ENCODE measurements at places on chromosomes 16 and 17. TPM values are rescaled to one million over a fixed set of nuclear protein-coding genes. Genes with fewer than 3 reads are reported as not detected.

ABCA6 gene
- 8.2 TPM for polyA plus RNA-seq

GRCh38 chr16:78770353-78771091 lies 671.1 kb downstream of the WWOX start:
- H3K36me3 ChIP-seq, result no peaks in the 10 kb centered on the region
- no peaks in the 10 kb centered on the region for H3K27me3 ChIP-seq
- no peak for DNase-seq
- H3K4me1 ChIP-seq, result no peaks in the 10 kb centered on the region

DNA sequence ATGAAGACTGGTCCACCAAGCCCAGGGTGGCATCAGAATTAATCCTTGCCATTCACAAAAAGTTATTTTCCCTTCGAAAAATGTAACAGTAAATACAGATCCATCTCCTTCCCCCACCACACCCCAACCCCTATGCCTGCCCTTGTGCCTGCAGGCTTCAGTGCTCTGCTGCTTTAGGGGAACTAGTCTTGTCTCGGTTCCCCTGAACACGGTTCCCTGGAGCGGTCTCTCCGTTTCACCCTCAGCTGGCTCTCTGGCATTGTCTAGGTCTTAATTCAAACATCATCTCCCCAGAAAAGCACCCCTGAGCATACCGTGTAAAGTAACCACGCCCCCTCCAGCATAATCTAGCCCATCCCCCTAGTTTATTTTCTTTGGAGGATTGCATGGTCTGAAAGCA lies 25.8 kb downstream of the EMP2 start:
- H3K4me1 ChIP-seq, result peaks cover 13% of the 10 kb centered on the region
- no peaks in the 10 kb centered on the region for H3K27me3 ChIP-seq
- H3K27ac ChIP-seq, result no peak overlapping the region
- H3K4me3 ChIP-seq, result no peak overlapping the region
- DNase-seq, result no peak
- no peaks in the 10 kb centered on the region for H3K36me3 ChIP-seq

GRCh38 chr16:381012-381788 lies 578 bp downstream of the PGAP6 start:
- no peaks in the 10 kb centered on the region for H3K27me3 ChIP-seq
- peaks cover 16% of the 10 kb centered on the region for H3K36me3 ChIP-seq
- H3K4me1 ChIP-seq, result peaks cover 20% of the 10 kb centered on the region
- DNase-seq, result no peak
- H3K27ac ChIP-seq, result no peak overlapping the region

DNA sequence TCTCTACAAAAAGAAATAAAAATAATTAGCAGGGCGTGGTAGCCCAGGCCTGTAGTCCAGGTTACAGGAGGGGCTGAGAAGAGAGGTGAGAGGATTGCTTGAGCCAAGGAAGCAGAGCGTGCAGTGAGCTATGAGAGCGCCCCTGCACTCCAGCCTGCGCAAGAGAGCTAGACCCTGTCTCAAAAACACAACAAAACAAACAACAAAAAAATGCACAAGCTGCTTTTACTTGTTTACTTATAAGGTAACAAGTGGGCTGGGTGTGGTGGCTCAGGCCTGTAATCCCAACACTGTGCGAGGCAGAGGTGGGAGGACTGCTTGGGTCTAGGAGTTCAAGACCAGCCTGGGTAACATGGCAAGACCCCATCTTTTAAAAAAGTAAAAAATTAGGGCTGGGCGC lies 1.7 kb downstream of the CYTH1 start:
- DNase-seq, result no peak
- no peaks in the 10 kb centered on the region for H3K27me3 ChIP-seq
- H3K4me1 ChIP-seq, result peaks cover 4% of the 10 kb centered on the region
- no peak overlapping the region for H3K4me3 ChIP-seq
- H3K36me3 ChIP-seq, result no peaks in the 10 kb centered on the region
- no peak overlapping the region for H3K27ac ChIP-seq

CACNA1H gene
- 0.03 TPM for polyA plus RNA-seq

LRRC46 gene
- 0.13 TPM for polyA plus RNA-seq

DNA sequence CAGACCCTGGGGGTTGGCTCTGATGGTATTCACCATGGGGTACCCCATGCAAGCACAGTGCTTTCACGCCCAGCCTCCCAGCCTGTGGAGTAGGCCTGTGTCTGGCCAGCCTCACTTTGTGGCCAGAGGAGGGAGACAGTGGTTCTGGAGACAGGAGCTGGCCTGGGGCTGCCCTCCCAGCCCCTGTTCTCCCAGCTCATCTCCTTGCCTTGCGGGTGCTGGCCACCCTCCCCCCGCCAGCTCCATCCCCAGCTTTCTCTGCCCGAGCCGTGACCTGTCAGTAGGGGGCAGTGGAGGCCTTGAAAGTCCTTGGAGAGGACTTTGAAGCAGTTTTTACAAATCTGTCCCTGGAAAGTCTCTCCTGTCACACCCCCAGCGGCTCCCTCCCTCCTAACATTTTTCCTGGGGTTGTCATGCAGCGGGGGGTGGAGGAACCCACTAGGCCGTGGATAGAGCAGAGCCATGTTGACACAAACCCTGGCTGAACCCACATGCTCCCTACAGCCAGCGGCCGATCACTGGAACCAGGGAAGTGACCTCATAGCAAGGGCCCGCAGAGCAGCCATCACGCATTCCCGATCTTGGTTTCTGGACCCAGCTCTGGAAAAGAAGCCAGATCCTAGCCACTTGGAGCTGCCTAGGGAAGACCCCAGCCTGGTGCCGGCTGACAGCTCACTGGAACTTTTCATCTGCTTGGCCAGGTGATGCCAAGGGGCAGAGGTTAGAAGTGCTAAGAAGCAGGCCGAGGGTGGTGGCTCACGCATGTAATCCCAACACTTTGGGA lies 289.4 kb downstream of the SEC14L1 start:
- H3K4me3 ChIP-seq, result no peak overlapping the region
- H3K4me1 ChIP-seq, result peaks cover 24% of the 10 kb centered on the region
- no peaks in the 10 kb centered on the region for H3K27me3 ChIP-seq
- DNase-seq, result peak; percentile 92

DNA sequence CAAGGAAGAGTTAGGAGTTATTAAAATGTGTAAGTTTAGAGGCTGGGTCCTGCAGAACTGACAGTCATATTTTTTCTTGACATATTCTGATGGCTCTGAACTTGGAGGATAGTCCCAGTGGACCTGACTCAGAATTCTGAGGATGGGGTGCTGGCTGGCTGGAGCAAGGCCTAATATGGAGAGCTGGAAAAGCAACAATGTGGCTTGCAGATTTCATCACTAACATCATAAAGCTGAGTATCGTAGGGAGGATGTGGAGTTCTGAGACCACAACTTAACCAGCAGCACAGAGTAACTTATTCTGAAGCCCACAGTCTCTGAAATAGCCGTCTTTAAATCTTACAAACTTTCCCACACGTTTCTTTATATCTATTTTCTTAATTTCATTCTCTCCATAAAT lies 2.3 kb downstream of the KRTAP1-5 start:
- no peak overlapping the region for H3K4me3 ChIP-seq
- DNase-seq, result no peak
- no peaks in the 10 kb centered on the region for H3K36me3 ChIP-seq
- H3K27me3 ChIP-seq, result peaks cover 2% of the 10 kb centered on the region

RFWD3 gene
- 27.8 TPM for polyA plus RNA-seq

- no peaks in the 10 kb centered on the region for H3K27me3 ChIP-seq
- H3K27ac ChIP-seq, result no peak overlapping the region
- no peak for DNase-seq
- H3K4me3 ChIP-seq, result no peak overlapping the region
- H3K36me3 ChIP-seq, result no peaks in the 10 kb centered on the region
Measured at GRCh38 chr17:5135726-5136579, 20.1 kb downstream of the USP6 start.

GRCh38 chr17:83069931-83070742 lies 9.3 kb upstream of the METRNL start:
- H3K36me3 ChIP-seq, result no peaks in the 10 kb centered on the region
- peaks cover 8% of the 10 kb centered on the region for H3K4me1 ChIP-seq
- no peak overlapping the region for H3K27ac ChIP-seq
- no peak overlapping the region for H3K4me3 ChIP-seq
- no peaks in the 10 kb centered on the region for H3K27me3 ChIP-seq

DNA sequence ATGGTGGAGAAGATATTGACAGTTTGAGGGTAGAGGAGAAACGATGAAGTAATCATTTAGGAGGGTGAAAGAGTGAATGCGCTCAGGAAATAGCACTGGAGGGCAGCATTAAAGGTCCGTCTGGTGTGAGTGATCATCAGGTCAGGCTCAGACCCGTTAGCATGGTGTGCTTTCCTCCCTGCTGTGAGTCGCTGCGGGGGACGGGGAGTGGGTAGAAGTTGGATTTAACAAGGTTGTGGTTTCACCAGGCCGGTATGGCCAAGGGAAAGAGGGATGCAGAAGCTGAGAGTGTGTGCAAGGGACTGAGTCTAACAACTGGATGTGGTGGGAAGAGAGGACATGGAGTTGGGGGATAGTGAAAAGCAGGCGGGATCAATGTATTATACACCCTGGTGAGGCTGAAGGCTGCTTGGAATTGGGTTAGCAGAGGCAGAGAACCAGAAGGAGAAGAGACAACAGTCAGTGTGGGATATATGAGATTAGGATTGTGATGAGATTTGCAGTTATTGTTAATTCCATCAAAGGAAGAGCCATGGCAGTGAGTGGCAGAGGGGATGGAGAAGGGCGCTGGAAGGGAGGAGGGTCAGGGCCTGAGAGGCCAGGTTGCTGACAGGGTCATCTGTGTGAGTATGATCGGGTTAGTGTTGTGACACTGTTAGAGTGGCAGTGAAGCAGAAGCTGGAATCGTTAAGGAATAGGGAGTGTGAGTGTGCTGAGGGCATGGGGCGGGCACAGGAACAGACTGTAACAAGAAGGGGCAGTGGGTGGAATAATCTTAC lies 59.0 kb upstream of the TBX2 start:
- peaks cover 4% of the 10 kb centered on the region for H3K27me3 ChIP-seq
- peaks cover 7% of the 10 kb centered on the region for H3K4me1 ChIP-seq
- H3K27ac ChIP-seq, result no peak overlapping the region
- no peaks in the 10 kb centered on the region for H3K36me3 ChIP-seq

DNA sequence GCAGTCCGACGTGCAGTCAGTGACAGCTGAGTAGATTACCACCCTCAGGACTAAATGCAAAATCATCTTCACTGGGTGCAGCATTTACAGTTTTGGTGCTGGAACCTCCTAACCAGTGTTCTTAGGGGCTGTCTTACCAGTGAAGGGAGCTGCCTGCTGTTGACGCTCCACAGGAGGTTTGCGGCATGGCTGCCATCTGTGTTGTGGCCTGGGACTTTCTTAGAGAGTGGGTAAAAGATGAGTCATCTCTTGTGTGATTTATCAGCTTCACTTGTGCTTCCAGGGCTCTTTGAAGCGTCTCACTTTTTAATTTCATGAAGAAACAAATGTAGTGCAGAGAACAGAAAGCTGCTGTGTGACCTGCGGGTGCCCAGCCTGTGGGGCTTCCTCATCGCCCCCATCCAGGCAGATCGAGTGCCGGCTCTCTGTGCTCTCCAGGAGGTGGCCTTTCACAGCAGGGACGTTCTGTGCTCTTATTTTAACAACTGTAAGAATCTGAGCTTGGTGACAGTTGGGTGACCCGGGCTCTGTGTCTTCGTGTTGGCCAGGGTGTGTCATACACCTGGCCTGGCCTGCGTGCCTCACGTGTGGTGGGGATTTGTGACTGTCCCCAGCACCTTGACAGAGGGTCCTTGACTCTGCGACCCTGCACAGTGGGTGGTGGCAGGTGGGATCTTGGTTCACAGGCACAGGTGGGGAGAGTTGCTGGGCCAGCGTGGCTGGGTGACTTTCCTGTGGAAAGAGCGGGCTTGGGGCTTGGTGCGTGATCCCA lies 24.3 kb upstream of the ZNF750 start:
- H3K4me3 ChIP-seq, result no peak overlapping the region
- no peak overlapping the region for H3K27ac ChIP-seq

GRCh38 chr17:29119265-29119664 lies 60.9 kb downstream of the MYO18A start:
- H3K4me3 ChIP-seq, result no peak overlapping the region
- no peak overlapping the region for H3K27ac ChIP-seq
- no peaks in the 10 kb centered on the region for H3K4me1 ChIP-seq
- no peak for DNase-seq
- no peaks in the 10 kb centered on the region for H3K27me3 ChIP-seq

- no peak overlapping the region for H3K27ac ChIP-seq
- no peaks in the 10 kb centered on the region for H3K27me3 ChIP-seq
Measured at GRCh38 chr16:13553453-13553985, 366.4 kb upstream of the ERCC4 start.

DNA sequence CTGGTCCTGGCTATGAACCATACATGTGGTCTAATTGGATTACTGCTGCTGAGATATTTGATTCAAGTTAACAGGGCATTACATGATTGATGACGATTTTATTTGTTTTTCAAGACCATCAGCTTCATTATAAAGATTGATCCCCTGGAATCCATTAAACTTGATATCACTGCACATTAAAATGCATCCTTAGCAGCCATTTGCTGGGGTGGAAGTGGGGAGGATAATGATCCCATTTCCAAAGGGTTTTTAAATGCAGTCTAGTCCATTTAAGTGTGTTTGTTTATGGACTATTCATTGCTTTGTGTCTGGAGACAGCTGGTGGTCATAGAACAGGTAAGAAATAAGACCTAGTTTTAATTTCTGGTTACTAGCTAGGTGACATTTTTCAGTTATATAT lies 40.9 kb downstream of the ADAMTS18 start:
- no peaks in the 10 kb centered on the region for H3K27me3 ChIP-seq
- peaks cover 2% of the 10 kb centered on the region for H3K36me3 ChIP-seq
- peaks cover 6% of the 10 kb centered on the region for H3K4me1 ChIP-seq
- H3K27ac ChIP-seq, result no peak overlapping the region

SLC6A4 gene
- polyA plus RNA-seq, result 0.18 TPM

- no peak overlapping the region for H3K4me3 ChIP-seq
- H3K27me3 ChIP-seq, result no peaks in the 10 kb centered on the region
- H3K36me3 ChIP-seq, result peaks cover 2% of the 10 kb centered on the region
- H3K27ac ChIP-seq, result no peak overlapping the region
Measured at GRCh38 chr17:80002690-80003490, 32.8 kb downstream of the TBC1D16 start.

- H3K27me3 ChIP-seq, result no peaks in the 10 kb centered on the region
- no peak overlapping the region for H3K4me3 ChIP-seq
- no peak overlapping the region for H3K27ac ChIP-seq
- H3K4me1 ChIP-seq, result peaks cover 15% of the 10 kb centered on the region
Measured at GRCh38 chr16:56743840-56744239, 13.9 kb downstream of the NUP93 start.

- no peak overlapping the region for H3K4me3 ChIP-seq
- no peaks in the 10 kb centered on the region for H3K4me1 ChIP-seq
- H3K27ac ChIP-seq, result no peak overlapping the region
- H3K27me3 ChIP-seq, result no peaks in the 10 kb centered on the region
- H3K36me3 ChIP-seq, result no peaks in the 10 kb centered on the region
Measured at GRCh38 chr17:71057448-71057847, 888.1 kb downstream of the KCNJ2 start.

GRCh38 chr16:3878610-3879009 lies 1.9 kb downstream of the CREBBP start:
- no peaks in the 10 kb centered on the region for H3K36me3 ChIP-seq
- DNase-seq, result no peak
- H3K27me3 ChIP-seq, result no peaks in the 10 kb centered on the region
- peak overlapping the region; percentile 84 for H3K4me3 ChIP-seq
- peaks cover 8% of the 10 kb centered on the region for H3K4me1 ChIP-seq
- H3K27ac ChIP-seq, result no peak overlapping the region

CRISPLD2 gene
- polyA plus RNA-seq, result 0.14 TPM

DNA sequence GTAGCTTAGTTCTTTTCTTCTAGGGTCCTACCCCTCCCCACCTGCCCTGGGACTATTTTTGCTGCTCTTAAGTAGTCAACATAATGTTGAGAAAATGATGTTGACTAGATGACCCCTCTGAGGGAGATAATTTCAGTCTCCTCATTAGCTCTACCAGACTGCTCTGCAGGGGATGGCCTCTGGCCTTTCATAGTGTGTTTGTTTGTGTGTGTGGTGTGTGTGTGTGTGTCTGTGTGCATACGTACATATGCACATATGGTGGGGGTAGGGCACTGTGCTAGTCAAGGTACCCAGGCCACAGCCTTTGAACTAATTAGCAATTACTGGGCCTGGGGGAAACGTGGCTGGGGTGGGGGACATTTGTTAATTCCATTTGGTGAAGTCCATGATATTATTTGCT lies 254.0 kb downstream of the SHISA9 start:
- no peak overlapping the region for H3K4me3 ChIP-seq
- DNase-seq, result no peak
- H3K27me3 ChIP-seq, result no peaks in the 10 kb centered on the region
- H3K4me1 ChIP-seq, result no peaks in the 10 kb centered on the region

Data from endothelial cell of umbilical vein (primary cell).